ENCODE measurements at places on chromosomes 11 and 22. TPM values are rescaled to one million over a fixed set of nuclear protein-coding genes. Genes with fewer than 3 reads are reported as not detected.

GRCh38 chr11:76646882-76647534 is 23.5 kb downstream of the LRRC32 start:
- H3K4me3 ChIP-seq: no peak overlapping the region
- peaks cover 4% of the 10 kb centered on the region for H3K27me3 ChIP-seq

The MS4A8 gene
- not detected for total RNA-seq

- peaks cover 11% of the 10 kb centered on the region for H3K36me3 ChIP-seq
- peak overlapping the region; percentile 33 for H3K27ac ChIP-seq
- no peak overlapping the region for H3K4me3 ChIP-seq
- H3K4me1 ChIP-seq: peaks cover 66% of the 10 kb centered on the region
Measured at GRCh38 chr22:31627223-31627731, 34.7 kb downstream of the PISD start.

DNA sequence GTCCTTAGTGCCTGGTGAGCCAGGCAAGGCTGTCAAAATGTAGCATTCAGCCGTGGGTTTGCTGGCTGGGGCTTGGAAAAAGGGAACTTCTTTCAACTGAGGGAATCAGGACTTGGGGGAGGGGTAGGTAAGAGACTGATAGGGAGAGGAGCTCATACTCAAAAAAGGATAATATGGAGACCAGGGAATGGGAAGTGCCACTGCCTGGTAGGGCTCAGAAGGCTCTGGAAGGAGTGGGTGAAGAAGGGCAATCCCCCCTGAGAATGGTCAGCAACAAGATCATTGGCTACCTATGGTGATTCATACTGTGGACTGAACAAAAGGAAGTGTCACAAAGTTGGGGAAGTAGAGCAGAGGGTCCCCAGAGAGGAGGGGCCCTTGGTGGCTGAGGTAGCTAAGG is 1.9 kb downstream of the CNGA4 start:
- H3K4me3 ChIP-seq: no peak overlapping the region
- DNase-seq: no peak
- H3K4me1 ChIP-seq: no peaks in the 10 kb centered on the region
- H3K27me3 ChIP-seq: no peaks in the 10 kb centered on the region

The RGL4 gene
- total RNA-seq: 24.6 TPM

The TCP11L1 gene
- 11.9 TPM for total RNA-seq

DNA sequence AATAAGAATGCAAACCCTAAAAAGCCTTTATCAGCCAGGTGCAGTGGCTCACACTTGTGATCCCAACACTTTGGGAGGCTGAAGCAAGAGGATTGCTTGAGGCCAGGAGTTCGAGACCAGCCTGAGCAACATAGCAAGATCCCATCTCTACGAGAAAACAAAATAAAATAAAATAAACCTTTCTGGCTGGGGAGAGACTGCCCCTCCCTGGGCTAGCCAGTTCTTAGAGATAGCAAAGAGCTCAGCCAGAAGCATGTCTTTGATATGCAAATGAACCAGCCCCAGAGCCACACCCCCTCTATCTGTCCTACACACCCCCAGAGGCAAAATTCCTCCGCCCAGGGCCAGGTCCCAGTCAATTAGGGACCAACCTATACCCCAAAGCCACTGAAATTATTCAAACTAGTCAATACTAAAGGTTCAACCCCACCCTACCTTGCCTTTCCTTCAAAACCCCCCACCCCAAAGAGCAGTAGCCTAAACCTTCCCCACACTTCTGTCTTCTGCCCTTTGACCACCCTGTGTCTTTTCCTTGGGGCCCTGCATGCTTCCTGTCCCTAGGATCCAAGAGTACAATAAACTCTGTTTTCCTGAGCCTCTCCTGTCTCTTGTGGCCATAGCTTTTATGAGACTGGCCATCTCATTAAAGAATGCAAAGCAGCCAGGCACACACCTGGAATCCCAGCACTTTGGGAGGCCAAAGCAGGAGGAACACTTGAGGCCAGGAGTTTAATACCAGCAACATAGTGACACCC is 37.3 kb upstream of the CXCR5 start:
- DNase-seq: no peak
- no peak overlapping the region for H3K4me3 ChIP-seq
- no peaks in the 10 kb centered on the region for H3K27me3 ChIP-seq
- H3K36me3 ChIP-seq: no peaks in the 10 kb centered on the region
- no peak overlapping the region for H3K27ac ChIP-seq
